RWPE2 (cell line): ENCODE measurements at places on chromosomes 4 and X.

- DNase-seq: no peak
- no peaks in the 10 kb centered on the region for H3K4me1 ChIP-seq
- no peak overlapping the region for H3K4me3 ChIP-seq
- no peak overlapping the region for H3K27ac ChIP-seq
These were observed 102.4 kb downstream of the CLNK start for GRCh38 chr4:10582059-10582686.

- H3K27me3 ChIP-seq: no peaks in the 10 kb centered on the region
- H3K4me3 ChIP-seq: peak overlapping the region; percentile 91
- peaks cover 32% of the 10 kb centered on the region for H3K36me3 ChIP-seq
These were observed 4.6 kb downstream of the EFNB1 start for GRCh38 chrX:68833448-68833805.

DNA sequence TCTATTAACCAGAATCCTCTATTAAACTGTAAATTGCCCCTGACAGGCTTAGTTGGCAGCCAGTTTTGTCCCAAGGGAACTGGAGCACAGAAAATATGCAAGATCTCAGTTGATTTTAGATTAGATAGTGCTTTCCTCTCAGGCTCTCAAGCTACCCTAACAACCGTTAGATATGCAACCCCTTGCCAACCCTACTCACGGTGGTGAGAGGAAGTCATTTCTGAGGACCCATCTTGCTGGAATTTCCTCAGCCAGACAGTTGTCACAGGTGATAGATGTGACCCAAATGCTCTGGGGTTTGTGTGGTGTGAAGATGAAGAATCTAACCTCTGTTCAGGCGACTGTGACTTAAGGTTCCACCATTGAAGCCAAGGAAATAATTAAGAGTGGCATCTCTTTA lies 447.1 kb downstream of the MID1IP1 start:
- no peak for DNase-seq
- no peak overlapping the region for H3K27ac ChIP-seq
- H3K4me1 ChIP-seq: no peaks in the 10 kb centered on the region
- no peaks in the 10 kb centered on the region for H3K27me3 ChIP-seq
- no peak overlapping the region for H3K4me3 ChIP-seq

- H3K27ac ChIP-seq: no peak overlapping the region
- DNase-seq: peak; percentile 69
- H3K36me3 ChIP-seq: no peaks in the 10 kb centered on the region
- H3K4me3 ChIP-seq: no peak overlapping the region
- no peaks in the 10 kb centered on the region for H3K4me1 ChIP-seq
- peaks cover 98% of the 10 kb centered on the region for H3K27me3 ChIP-seq
These were observed 2.4 kb downstream of the NKX3-2 start for GRCh38 chr4:13541720-13542576.

- H3K36me3 ChIP-seq: no peaks in the 10 kb centered on the region
- H3K4me1 ChIP-seq: no peaks in the 10 kb centered on the region
- H3K27ac ChIP-seq: no peak overlapping the region
- H3K4me3 ChIP-seq: no peak overlapping the region
These were observed 14.1 kb upstream of the RHOXF2 start for GRCh38 chrX:120144178-120144844.

- H3K36me3 ChIP-seq: 0 out of 2 replicates have a peak, but pooled peaks cover 1% of the 10 kb centered on the region
- no peaks in the 10 kb centered on the region for H3K27me3 ChIP-seq
- H3K4me1 ChIP-seq: peaks cover 31% of the 10 kb centered on the region
- peak overlapping the region; percentile 96 for H3K27ac ChIP-seq
These were observed 186.5 kb downstream of the RAP1GDS1 start for GRCh38 chr4:98447648-98448047.

GRCh38 chr4:133938061-133938460 lies 263.5 kb downstream of the PABPC4L start:
- no peaks in the 10 kb centered on the region for H3K36me3 ChIP-seq
- H3K4me3 ChIP-seq: no peak overlapping the region
- no peak overlapping the region for H3K27ac ChIP-seq
- no peaks in the 10 kb centered on the region for H3K27me3 ChIP-seq
- DNase-seq: no peak

- H3K36me3 ChIP-seq: no peaks in the 10 kb centered on the region
- H3K27me3 ChIP-seq: no peaks in the 10 kb centered on the region
- no peaks in the 10 kb centered on the region for H3K4me1 ChIP-seq
- H3K27ac ChIP-seq: no peak overlapping the region
These were observed 406.0 kb upstream of the EDA2R start for GRCh38 chrX:67044866-67045265.

- no peaks in the 10 kb centered on the region for H3K27me3 ChIP-seq
- H3K4me1 ChIP-seq: no peaks in the 10 kb centered on the region
- no peak for DNase-seq
These were observed 351.9 kb upstream of the FTHL17 start for GRCh38 chrX:31423609-31424189.

GRCh38 chrX:12994321-12994720 lies 19.4 kb downstream of the TMSB4X start:
- no peak overlapping the region for H3K4me3 ChIP-seq
- no peaks in the 10 kb centered on the region for H3K27me3 ChIP-seq
- no peak for DNase-seq
- no peaks in the 10 kb centered on the region for H3K36me3 ChIP-seq
- H3K4me1 ChIP-seq: peaks cover 2% of the 10 kb centered on the region
- no peak overlapping the region for H3K27ac ChIP-seq

DNA sequence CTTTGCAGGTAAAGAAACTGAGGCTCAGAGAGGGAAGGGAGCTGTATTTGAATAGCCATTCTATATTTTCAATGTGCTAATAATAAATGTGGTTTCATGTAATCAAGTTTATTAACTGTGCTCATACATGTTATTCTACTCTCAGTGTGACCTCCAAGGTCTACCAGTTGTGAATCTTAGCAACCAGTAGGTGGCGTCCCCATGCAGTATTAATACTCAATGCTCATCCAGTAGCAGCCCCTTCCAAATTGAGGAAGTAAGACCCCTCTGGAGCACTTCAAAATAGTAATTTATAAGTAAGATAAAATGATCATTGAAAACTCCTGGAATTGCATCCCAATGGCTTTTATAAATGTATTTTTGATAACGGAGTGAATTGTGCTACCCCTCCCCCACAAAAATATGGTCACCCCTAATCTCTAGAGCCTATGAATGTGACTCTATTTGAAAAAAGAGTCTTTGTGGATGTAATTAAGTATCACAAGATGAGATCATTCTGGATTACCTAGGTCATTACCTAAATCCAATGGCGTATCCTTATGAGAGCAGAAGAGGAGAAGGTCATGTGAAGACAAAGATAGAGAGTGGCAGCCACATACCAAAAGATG lies 20.4 kb upstream of the SEPSECS start:
- no peak overlapping the region for H3K4me3 ChIP-seq
- no peak overlapping the region for H3K27ac ChIP-seq
- H3K4me1 ChIP-seq: no peaks in the 10 kb centered on the region
- no peaks in the 10 kb centered on the region for H3K27me3 ChIP-seq
- no peaks in the 10 kb centered on the region for H3K36me3 ChIP-seq
- DNase-seq: no peak

GRCh38 chr4:20137176-20137575 lies 114.5 kb upstream of the SLIT2 start:
- no peaks in the 10 kb centered on the region for H3K4me1 ChIP-seq
- no peak overlapping the region for H3K4me3 ChIP-seq
- DNase-seq: no peak
- H3K36me3 ChIP-seq: no peaks in the 10 kb centered on the region
- no peak overlapping the region for H3K27ac ChIP-seq

DNA sequence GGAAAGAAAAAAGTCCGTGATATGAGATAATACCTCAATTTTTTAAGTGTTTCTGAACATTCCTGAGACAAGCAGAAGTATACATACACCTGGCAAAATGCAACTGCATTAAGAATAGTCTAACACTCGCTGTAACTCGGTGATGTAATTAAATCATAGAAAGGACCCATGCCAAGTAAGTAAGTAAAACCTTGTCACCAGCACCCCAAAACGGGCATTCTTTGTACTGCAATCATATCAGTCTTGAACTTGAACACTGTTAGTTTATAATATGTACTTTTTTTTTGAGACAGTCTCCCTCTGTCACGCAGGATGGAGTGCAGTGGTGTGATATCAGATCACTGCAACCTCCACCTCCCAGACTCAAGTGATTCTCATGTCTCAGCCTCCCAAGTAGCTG lies 47.4 kb downstream of the SMIM14 start:
- no peak overlapping the region for H3K27ac ChIP-seq
- H3K27me3 ChIP-seq: no peaks in the 10 kb centered on the region
- no peaks in the 10 kb centered on the region for H3K4me1 ChIP-seq
- no peak for DNase-seq
- H3K4me3 ChIP-seq: no peak overlapping the region

- DNase-seq: no peak
- peak overlapping the region; percentile 72 for H3K27ac ChIP-seq
- peaks cover 8% of the 10 kb centered on the region for H3K4me1 ChIP-seq
- no peaks in the 10 kb centered on the region for H3K27me3 ChIP-seq
- peak overlapping the region; percentile 86 for H3K4me3 ChIP-seq
- 0 out of 2 replicates have a peak, but pooled peaks cover 3% of the 10 kb centered on the region for H3K36me3 ChIP-seq
These were observed 994 bp downstream of the GALNT7 start for GRCh38 chr4:173169428-173170181.

GRCh38 chr4:81498551-81499099 lies 26.9 kb upstream of the RASGEF1B start:
- no peaks in the 10 kb centered on the region for H3K36me3 ChIP-seq
- no peak overlapping the region for H3K27ac ChIP-seq
- DNase-seq: no peak
- no peaks in the 10 kb centered on the region for H3K4me1 ChIP-seq
- no peak overlapping the region for H3K4me3 ChIP-seq

- no peaks in the 10 kb centered on the region for H3K36me3 ChIP-seq
- H3K27me3 ChIP-seq: no peaks in the 10 kb centered on the region
- H3K4me3 ChIP-seq: no peak overlapping the region
These were observed 46.4 kb downstream of the PAGE2 start for GRCh38 chrX:55135171-55135570.

- H3K4me1 ChIP-seq: no peaks in the 10 kb centered on the region
- no peaks in the 10 kb centered on the region for H3K36me3 ChIP-seq
- H3K27me3 ChIP-seq: peaks cover 19% of the 10 kb centered on the region
- DNase-seq: no peak
- no peak overlapping the region for H3K4me3 ChIP-seq
These were observed 973 bp downstream of the STK32B start for GRCh38 chr4:5052204-5052702.

- H3K27me3 ChIP-seq: no peaks in the 10 kb centered on the region
- no peaks in the 10 kb centered on the region for H3K36me3 ChIP-seq
- DNase-seq: no peak
- no peak overlapping the region for H3K4me3 ChIP-seq
- H3K4me1 ChIP-seq: peaks cover 12% of the 10 kb centered on the region
- H3K27ac ChIP-seq: no peak overlapping the region
These were observed 345.7 kb upstream of the NR3C2 start for GRCh38 chr4:148787831-148788477.

GRCh38 chr4:111979921-111980320 lies 165.3 kb upstream of the FAM241A start:
- no peak for DNase-seq
- no peak overlapping the region for H3K27ac ChIP-seq
- no peaks in the 10 kb centered on the region for H3K27me3 ChIP-seq
- H3K4me1 ChIP-seq: no peaks in the 10 kb centered on the region
- H3K36me3 ChIP-seq: no peaks in the 10 kb centered on the region

DNA sequence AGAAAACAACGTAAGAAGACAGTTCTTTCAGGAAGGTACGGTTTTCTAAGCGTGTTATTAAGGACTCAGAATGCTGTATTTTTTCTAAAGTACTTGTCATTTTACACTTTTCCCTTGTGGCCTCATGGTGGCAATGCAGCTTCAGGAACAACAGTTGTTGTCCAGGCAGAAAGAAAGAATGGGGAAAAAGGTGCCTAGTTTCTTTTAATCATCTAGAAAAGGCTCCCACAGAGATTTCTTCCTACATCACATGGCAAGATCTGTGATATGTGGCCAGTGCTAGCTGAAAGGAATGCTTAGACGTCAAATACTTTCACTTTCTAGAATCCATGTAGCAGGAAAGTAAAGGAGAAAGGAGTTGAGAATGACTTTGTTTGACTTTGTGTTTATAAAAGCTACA lies 49.0 kb upstream of the TRAM1L1 start:
- no peak overlapping the region for H3K4me3 ChIP-seq
- no peaks in the 10 kb centered on the region for H3K27me3 ChIP-seq
- no peak overlapping the region for H3K27ac ChIP-seq
- H3K36me3 ChIP-seq: no peaks in the 10 kb centered on the region
- H3K4me1 ChIP-seq: no peaks in the 10 kb centered on the region

DNA sequence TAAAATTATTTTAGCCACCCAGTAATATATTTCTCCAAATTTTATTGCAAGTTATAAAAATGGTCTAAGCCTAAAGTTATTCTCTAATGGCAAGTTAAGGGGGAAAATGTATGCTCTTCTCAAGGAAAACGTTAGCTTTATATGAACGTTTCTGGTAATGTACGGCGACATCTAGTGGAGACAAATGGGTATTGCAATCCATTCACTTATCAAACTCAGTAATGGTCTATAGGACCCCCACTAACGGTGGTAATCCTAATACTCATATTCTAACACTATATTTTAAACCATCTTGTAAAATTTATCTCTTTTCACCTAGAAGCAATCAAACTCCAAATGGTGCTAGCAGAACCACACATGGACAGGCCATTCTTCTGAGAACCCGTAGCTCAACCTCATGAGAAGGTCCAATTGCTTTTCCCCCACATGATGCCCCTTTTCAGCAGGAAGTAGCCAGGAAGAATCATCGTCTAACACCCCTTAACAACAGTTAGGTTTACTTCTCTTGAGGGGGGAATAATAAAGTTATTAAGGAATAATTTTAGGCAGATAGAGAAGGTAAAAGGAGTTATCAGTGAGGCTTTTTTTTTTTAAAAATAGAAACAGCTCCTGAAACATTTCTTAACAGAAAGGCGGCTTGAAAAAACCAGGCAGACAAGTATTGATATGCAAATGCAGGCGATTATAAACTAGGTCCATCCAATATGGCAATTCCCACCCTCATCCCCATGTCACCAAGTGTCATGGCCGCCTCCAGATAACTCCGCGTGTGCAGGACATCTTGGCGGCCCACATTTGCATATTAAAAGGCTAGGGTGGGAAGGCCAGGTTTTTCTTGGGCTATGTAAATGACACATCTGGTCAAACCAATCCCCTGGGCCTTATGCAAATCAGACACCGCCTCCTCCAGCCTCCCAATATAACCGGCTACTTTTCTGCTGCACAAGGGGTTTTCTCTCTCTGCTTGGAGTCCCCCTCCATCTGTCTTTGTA lies 35.0 kb downstream of the NUDT11 start:
- no peaks in the 10 kb centered on the region for H3K27me3 ChIP-seq
- no peaks in the 10 kb centered on the region for H3K36me3 ChIP-seq
- no peak overlapping the region for H3K27ac ChIP-seq

GRCh38 chr4:96262057-96262456 lies 422.2 kb downstream of the PDHA2 start:
- H3K27me3 ChIP-seq: no peaks in the 10 kb centered on the region
- no peaks in the 10 kb centered on the region for H3K36me3 ChIP-seq
- DNase-seq: no peak
- no peaks in the 10 kb centered on the region for H3K4me1 ChIP-seq
- H3K27ac ChIP-seq: no peak overlapping the region

DNA sequence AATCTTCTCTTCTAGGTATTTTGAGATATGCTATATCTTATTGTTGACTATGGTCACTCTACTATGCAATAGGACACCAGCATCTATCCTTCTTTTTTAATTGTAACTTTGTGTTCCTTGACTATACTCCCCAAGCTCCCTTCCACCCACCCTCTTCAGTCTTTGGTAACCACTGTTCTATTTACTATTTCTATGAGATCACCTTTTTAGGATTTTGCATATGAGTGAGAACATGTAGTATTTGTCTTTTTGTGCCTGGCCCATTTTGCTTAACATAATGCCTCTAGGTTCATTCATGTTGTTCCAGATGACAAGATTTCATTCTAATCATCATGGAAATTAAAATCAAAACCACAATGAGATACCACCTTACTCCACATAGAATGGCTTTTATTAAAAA lies 63.3 kb upstream of the BANK1 start:
- no peaks in the 10 kb centered on the region for H3K36me3 ChIP-seq
- H3K27ac ChIP-seq: no peak overlapping the region
- no peaks in the 10 kb centered on the region for H3K27me3 ChIP-seq
- no peak for DNase-seq
